Germinal center (tissue), 1 donor: ENCODE measurements at places on chromosomes 4 and X.

GRCh38 chr4:157527954-157528353, 307.4 kb downstream of the GRIA2 start:
- DNase-seq, result no peak

DNA sequence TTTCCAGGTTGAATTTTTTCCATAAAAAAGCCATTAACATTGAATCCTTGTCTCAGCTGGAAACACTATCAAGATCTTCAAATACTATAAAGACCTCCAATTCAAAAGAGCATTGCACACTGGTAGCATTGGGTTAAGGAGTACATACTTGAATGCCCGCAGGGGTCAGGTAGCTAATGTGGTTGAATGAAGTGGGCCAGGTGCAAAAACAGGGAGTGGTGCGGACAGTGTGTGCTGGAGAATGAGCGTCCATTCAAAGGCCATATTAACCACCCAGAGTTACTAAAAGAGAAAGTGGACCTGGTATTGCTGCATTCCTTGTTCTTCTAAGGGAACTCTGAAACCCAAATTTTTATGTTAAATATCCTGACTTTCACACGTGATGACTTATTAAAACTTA, 91.6 kb downstream of the NYX start:
- no peak for DNase-seq

GRCh38 chrX:118231464-118231863, 114.4 kb upstream of the WDR44 start:
- no peak for DNase-seq

DNA sequence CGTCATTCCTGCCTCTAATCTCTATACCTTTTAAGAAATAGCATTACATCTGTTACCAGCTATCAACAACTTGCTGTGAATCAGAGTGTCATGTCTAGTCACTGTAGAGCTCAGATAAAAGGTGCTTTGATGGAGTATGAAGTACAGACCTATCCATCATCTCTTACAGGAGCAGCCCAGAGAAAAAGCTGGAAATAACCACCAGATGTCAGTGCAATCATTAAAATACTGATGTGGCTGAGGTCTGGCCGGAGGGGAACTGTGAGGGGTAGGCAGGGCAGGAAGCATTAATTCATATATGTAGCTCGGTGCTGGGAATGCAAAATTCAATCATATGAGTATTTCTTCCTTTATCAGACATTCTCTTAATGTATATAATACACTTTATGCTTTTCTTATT, 100.6 kb downstream of the AKAP4 start:
- no peak for DNase-seq

GRCh38 chr4:747546-748170, 42.0 kb downstream of the PCGF3 start:
- no peak for DNase-seq

GRCh38 chrX:64427281-64427680, 32.0 kb upstream of the MTMR8 start:
- DNase-seq, result no peak

DNA sequence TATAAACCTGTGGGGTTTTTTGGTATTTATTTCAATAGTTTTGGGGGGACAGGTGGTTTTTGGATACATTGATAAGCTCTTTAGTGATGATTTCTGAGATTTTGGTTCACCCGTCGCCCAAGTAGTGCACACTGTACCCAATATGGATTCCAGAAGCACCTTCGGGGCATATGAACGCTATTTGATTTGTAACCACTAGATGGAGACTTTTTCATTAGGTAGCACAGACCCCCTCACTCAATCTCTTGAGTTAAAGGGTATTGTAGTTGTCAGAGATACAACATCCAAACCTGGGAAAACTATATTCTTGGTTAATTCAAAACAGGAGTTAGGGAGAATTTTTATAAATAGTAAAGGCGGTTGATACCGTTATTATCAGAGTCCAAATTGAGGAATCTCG, 79.8 kb downstream of the SPANXN3 start:
- DNase-seq, result no peak

DNA sequence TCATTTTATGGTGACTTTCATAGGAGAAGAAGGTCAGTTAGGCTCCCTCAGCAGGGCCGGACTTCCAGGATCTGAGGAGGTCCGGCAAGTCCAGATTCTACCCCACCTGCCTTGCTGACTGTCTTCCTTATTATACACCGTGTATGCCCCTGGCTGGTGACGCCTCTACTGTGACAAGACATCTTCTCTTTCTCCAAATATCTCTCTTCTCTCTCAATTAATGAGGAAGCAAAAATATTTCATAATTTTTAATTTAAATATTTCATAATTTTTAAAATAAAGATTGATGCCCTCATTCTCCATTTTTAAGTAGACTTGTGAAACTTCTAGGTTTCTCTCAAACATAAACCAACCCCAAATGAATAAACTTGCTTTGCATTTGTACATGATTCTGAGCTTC, 202.5 kb downstream of the NSUN7 start:
- DNase-seq, result no peak

- no peak for DNase-seq
Observed at GRCh38 chr4:1266881-1267763, 18.2 kb upstream of the CTBP1 start.

GRCh38 chrX:97334850-97335249, 451.1 kb downstream of the RPA4 start:
- DNase-seq, result no peak

DNA sequence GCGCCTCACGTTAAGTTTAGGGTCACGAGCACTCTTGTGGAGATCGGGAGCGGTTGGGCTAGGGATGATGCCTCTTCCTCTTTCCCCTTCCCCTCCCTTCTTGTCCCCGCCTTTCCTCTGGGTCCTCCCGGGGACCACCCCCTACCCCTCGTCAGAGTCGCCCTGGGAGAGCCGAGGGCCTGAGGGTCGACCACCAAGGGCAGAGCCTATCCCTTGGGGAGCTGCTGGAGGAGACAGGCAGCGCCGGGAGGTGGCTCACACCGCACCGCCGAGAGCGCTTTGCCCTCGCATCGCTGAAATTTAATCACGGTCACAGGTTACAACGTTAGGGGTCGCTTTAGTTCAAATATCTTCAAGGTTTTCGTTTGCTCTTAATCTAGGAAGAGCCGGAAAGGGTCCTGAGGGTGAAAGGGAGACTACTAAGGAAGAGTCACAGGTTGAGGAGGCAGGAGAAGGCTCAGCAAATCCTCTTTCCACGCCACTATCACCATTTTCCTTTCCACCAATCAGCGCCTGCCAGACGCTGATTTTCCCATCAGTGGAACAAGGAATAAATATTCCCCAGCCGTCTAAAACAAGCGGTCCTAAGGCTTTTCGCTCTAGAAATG, 528 bp upstream of the SNCA start:
- DNase-seq, result peak; percentile 14

- DNase-seq, result no peak
Observed at GRCh38 chr4:19005211-19005610, 983.7 kb upstream of the LCORL start.

GRCh38 chr4:70930530-70931256, 28.5 kb downstream of the MOB1B start:
- DNase-seq, result peak; percentile 20

GRCh38 chr4:125729171-125729570, 414.4 kb downstream of the FAT4 start:
- no peak for DNase-seq

DNA sequence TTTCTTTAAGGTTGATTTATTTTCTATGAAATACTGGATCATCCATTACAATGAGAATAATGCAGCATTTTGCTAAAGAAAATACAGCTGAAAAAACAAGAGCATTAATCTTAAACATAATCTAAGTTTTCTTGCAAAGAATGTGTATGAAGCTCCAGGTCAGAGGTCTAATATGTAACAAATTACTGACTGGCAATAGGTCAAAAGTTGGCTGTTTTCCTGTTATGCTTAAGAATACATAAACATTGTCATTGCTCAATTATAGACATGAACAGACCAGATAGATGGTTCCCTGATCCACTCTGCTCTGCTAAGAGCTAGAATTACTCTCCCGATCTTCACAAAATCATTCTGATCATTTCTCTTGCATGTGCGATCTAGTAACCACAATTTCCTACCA, 718.6 kb downstream of the PDHA2 start:
- DNase-seq, result no peak

GRCh38 chr4:145097331-145097820, 620 bp downstream of the ANAPC10 start:
- DNase-seq, result no peak

DNA sequence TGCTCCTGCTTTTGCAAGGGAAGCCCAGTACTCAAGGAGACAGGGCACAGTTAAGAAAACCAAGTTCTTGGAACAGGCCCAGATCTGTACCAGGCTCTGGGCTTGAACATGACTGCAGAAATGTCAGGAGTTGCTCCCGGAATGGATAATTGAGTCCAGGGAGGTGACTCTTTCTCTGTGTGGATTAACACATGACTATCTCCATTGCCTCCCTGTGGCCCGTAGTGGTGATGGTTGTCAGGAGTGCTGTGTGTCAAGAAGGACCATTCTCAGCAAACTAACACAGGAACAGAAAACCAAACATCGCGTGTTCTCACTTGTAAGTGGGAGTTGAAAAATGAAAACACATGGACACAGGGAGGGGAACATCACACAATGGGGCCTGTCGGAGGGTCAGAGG, 39.9 kb downstream of the CCKAR start:
- no peak for DNase-seq

DNA sequence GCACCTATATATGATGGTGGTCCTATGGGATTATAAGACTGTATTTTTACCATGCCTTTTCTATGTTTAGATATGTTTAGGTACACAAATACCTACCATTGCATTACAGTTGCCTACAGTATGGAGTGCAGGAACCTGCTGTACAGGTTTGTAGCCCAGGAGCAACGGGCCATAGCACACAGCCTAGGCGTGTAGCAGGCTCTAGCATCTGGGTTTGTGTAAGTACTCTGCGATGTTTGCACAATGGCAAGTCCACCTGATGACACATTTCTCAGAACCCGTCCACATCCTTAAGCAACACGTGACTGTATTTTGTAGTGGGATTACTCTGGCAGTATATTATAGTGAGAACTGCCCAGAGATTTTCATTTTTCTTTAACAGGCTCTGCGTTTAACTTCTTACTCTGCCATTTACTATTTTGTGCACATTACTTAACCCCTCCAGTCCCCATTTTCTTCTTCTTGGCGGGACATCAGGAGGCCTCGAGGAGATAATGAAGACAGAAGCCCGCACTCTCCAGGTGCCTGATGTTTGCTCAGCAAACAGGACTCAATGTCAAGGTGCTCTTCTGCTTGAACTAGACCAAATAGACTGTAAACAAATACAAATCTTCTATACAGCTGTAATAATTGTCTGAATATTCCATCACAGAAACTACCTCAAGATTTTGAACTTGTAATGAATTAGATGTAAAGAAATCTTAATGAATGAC, 102.0 kb upstream of the PDLIM3 start:
- no peak for DNase-seq

- DNase-seq, result peak; percentile 22
Observed at GRCh38 chr4:87973283-87974169, 2.0 kb upstream of the SPP1 start.

GRCh38 chrX:15903186-15903681, 48.6 kb upstream of the AP1S2 start:
- DNase-seq, result peak; percentile 23

- no peak for DNase-seq
Observed at GRCh38 chr4:159606835-159607234, 504.0 kb downstream of the RAPGEF2 start.

DNA sequence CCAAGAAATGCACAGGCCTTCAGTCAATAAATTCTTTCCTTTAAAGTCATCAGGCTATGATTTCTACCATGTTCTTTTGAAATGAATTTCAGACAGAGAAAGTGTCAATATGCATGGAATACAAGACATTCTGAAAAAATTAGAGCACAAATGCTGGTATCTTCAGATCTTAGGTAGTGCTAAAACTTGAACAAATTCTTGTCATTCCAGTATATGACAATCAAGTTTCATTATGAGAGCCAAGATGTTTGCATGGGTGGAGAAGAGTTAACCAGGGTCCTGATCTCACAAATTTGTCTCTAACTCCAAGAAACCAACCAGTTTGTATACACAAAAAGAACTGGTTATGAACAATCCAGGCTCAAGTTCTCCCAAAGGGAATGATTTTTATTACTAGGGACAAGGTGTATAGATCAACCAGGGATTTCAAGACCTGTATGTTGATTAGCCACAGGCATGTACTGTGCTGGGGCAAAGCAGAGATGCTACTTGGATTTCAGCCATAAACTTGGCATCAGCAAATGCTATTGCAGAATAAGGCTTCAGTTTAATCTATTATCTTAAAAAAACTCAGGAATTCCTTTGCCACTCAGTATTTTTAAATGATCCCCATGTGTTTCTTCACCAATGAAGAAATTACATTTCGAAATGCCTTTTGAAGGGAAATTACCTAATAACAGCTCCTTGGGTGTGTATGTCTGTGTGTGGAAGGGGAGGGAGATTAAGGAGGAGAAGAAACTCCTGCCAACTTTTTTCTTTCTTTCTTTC, 69.7 kb downstream of the FANCB start:
- DNase-seq, result no peak

GRCh38 chr4:47852136-47852535, 14.3 kb upstream of the CORIN start:
- DNase-seq, result no peak

DNA sequence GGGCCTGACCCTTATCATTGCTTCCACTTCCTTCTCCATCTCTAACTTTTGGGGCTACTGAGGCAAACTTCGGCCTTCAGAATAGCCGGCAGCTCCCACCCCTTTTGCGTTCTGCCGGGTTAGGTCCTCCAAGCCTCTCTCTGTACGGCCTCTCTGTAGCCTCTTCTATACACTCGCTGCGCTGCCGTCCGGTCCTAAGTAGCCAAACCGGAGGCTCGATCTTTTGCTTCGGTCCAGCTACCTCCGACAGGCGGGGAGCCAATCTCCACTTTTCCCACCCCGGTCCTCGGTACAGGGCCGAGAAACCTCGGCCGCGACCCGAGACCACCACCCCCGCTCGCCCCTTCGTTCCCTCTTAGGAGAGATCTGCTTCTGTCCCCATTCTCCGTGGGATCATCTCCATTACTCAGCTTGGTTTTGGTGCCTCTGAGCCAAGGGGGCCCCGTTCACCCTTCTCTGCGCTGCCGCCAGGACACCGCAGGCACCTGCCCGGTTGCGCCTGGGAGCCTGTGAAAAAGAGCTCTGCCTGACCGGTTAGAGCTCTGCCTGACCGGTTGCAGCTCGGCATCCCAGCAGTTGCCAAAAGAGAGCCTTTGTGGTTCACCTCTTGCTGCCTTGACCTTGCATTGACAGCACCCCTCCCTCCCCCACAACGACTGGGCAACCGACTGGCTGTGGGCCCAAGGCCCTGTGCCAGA, 1.0 kb upstream of the HTR2C start:
- DNase-seq, result no peak

DNA sequence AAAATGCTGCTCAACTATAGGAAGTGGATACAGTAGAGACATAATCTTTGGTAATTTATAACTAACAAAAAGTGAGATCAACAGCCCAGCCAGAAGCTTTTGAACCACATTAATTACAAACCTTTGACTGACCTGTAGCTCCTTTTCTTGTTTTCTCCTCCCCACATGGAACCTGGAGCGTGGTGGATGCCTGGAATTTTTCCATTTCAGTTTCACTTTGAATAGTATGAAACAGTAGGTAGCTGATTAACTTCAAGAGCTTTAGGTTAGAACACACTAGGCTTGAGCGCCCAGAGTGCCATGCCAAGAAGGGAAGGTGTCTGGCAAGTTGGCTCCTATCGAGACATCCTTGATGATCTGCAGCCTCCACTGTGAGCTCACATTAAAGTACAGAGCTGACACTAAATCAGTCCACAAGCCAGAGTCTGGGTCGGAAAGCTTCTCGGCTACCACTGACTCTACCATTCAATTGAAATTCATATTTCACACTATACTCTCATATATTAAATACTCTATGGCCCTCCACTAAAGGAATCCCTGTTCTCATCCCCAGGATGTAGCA, 143.4 kb downstream of the GLRA2 start:
- no peak for DNase-seq
